ENCODE measurements at places on chromosomes 16 and 17.

- DNase-seq: no peak
Observed at GRCh38 chr17:206941-207560, 25.6 kb upstream of the DOC2B start.

DNA sequence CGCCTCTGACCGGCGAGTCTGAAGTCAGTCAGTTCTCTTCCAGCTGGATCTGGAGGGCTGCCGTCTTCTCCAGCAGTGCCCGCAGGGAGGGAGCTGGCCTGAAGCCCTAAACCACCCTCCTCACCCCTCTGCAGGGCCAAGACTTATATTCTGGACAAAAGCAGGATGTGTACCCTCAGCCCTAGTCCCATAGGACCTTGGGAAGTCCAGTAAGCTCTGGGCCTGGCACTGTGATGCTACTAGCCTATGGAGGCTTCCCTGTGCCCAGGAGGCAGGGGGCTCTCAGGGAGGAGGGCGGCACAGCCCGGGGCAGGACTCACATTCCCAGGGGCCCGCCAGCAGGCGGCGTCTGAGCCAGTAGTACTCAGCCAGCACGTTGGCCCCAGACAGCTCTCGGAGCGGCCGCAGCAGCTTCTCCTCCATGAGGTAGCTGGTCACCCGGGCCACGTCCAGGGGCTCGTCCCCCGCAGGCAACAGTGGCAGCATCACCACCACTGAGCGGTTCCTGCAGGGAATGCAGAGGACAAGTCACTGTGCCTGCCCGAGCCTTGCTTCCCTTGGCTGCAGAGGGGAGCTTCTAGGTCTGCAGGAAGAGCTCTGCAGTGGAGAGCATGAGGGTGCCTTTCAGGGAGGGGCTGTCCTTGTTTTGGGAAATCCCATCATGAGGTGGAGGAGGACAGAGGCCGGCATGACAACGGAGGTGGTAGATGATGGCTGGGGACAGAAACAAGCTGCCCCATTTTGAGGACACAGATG is 41.7 kb downstream of the RMI2 start:
- no peak for DNase-seq

DNA sequence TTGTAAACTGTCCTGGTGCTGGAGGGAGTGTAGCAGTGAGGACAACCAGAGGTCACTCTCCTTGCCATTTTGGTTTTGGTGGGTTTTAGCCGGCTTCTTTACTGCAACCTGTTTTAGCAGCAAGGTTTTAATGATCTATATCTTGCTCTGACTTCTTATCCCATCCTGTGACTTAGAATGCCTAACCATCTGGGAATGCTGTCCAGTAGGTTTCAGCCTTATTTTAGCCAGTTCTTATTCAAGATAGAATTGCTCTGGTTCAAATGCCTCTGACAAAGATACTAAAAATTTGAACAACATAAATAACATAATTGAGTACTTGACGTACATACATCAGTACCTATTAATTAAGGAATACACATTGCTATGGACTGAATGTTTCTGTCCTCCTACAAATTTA is 93.3 kb upstream of the TOM1L1 start:
- no peak for DNase-seq

DNA sequence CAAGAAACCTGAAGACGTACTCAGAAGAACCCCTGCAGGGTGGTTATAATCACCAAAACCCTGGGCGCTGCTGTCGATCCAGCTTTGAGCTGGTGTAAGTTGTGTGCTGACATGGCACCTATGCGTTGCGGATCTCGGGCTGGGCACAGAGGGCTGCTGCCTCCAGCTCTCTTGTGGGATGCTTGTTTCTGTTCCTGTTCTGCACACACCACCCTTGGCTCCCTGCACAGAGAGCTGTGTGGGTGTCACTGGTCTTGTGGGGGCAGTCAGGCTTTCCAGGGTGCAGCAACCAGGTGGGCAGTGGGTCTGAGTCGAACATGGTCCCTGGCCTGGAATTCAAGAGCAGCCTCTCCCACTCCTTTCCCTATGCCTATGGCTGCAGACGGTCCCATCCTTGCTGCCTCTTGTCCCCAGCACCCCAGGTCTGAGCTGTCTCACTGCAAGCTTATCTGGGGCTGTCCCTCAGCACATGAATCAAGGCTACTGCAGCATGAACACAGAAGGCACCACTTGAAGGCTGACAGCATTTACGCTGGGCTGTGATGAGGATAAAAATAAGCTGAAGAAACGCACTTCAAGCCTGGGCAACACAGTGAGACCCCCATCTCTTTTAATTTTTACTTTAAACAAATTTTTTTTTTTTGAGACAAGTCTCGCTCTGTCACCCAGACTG is 20.1 kb downstream of the ZNF276 start:
- no peak for DNase-seq

DNA sequence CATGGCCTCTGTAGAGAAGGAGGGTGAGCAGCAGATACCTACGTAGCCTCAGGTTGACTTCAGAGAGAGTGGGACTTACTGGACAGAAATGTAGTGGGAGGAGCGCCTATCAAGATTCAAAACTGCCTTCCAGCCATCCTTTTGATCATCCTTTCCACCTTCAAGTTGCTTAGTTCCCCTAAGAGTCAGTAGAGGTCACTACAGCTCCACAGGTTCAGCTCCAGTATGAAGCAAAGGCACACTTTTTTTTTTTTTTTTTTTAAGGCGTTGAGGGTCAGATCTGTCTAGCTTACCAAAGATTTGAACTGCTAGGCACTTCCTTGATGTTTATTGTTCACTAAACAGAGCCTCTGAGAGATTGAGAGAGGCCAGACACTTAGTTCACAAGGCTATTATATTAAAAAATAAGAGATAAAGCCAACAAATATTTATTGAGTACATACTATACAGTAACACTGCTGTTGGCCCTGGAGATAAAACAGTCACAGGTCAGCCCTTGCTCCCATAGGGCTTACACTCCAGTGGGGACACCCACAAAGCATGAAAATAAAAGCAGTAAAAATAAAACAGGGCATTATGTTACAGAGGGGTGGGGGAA is 3.1 kb downstream of the RNF227 start:
- DNase-seq: peak; percentile 61

DNA sequence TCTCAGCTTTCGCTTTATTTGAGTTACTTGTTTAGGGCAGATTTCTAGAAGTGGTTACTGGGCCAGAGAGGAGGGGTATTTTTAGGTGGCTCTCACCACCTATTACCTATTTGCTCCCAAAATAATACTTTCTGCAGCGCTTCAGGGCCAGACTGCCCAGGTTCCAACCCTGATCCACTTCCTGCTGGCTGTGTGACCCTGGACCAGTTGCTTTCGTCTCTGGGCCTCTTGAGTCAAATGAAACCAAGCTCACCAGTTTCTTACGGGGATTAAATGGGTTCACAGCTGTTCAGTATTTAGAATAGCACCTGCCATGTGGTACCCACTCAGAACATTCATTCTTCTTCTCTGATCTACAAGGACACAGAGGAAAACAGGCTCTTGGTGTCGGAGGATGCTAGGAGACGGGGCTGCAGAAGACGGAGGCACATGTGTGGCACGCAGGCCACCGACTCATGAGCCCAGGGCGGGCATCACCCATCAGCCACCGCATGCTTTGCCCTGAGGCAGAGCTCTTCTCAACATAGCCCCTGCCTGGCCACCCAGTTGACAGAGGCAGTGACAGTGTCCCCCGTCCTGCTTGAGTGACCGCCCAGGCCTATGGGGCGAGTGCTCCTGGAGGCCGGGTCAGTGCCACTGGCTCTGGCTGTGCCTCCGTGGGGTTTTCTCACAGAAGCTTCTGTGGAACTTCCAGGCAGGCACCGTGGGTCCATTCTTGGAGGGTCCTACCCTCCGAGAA is 149.0 kb upstream of the PLCG2 start:
- no peak for DNase-seq

DNA sequence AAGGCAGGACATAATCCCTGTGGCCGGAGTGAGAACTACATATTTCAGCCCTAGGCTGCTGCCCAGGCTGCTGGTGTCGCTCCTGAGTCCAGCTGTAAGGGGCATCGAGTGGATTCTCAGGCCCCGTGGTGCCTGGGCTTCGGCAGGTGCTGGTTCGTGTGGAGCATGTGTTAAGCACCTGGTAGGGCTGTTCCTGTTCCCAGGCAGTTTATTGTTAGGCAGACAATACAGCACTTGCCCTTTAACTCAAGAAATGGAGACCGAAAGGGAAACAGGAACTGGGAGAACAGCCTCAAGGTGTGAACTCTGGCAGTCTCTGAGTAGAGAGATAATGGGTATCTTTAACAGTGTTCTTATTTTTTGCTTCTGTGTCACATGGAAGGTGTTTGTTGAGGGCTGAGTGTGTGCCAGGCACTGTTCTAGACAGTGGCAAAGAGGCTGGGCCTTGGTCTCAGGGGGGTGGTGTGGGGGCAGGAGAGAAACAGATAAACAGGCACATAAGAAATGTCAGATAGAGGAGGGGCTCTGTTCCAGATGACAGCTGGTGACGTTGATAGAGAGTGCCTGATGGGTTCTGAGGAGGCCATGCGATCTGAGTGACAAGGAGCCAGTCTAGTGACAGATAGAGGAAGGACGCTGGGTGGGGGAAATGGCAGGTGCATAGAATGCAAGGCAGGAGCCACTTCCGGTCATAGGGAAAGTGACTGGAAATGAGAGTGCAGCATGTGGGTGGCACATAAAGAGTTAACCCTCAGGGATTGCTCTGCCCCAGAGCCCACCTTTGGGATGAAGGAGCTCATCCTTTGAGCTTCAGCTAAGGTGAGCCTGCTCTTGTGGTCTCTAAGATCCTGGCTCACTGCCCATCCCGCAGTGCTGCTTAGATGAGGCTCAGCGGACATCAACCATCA is 33.8 kb downstream of the EPN2 start:
- no peak for DNase-seq

- DNase-seq: peak; percentile 51
Observed at GRCh38 chr17:66373944-66374817, 71.8 kb downstream of the PRKCA start.

DNA sequence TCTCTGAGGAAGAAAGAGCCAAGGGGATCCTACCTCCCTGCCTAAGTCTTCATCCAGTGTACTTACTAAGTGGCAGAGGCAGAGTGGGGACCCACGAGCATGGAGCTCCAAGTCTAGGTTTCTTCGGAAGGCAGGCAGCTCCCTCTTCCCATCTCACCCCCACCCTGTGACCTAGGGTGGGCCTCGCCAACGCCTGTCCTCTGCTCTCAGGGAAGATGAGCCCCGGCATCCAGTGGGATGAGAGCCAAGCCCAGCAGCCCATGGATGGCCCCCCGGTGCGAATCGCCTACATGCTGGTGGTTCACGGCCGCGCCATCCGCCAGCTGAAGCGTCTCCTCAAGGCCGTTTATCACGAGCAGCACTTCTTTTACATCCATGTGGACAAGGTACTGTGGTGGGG is 8.3 kb downstream of the XYLT2 start:
- DNase-seq: peak; percentile 35

DNA sequence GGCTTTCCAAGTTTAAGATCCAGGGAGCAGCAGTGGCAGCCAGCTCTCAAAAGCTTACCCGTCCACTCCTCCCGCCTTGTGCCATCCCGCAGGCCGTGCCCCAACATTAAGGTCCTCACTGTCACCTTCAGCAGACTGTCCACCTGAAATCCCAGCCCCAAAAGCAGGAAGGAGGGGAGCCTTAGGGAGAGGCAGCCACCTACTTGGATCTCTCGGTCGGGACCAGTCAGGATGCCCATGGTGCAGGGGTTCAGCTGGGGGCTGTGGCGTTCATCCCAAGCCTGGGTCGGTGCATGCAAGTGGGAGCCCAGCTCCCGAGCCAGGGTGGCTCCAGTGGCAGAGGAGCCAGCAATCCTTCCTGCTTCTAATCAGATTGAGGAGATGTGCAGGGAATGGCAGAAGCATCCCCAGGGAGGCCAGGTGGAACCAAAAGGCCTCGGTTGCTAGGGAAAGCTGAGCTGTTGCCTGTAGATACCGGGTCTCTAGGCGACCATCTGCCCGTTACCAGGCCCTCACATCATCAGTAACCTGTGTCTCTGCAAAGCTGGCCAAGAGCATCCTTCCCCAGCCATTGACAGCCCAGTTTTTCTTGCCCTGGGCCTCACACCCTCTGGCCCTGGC is 24.6 kb downstream of the CNGB1 start:
- no peak for DNase-seq

DNA sequence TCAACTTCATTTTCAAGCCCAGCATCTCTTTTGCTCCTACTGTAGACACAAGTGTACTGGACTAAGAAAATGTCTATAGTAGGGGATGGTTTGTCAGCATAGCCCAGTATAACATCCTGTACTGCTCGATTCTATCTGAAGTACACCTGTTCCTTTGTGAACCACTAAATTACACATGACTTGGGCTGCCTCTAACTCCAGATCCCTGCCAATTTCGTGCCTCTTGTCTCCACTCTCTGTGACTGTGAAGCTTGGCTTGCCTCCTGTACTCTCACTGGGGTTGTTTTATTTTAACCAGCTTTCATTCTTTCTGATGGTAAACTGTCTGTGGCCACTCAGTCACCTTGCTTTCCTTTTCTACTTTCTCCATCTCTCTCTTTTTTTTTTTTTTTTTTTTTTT is 24.5 kb downstream of the GFOD2 start:
- no peak for DNase-seq

- DNase-seq: no peak
Observed at GRCh38 chr17:76569607-76570279, 15.9 kb downstream of the ST6GALNAC2 start.

GRCh38 chr16:58923094-58923493 is 189.0 kb upstream of the GOT2 start:
- no peak for DNase-seq

GRCh38 chr17:29007860-29008455 is 2.1 kb upstream of the SEZ6 start:
- DNase-seq: no peak

DNA sequence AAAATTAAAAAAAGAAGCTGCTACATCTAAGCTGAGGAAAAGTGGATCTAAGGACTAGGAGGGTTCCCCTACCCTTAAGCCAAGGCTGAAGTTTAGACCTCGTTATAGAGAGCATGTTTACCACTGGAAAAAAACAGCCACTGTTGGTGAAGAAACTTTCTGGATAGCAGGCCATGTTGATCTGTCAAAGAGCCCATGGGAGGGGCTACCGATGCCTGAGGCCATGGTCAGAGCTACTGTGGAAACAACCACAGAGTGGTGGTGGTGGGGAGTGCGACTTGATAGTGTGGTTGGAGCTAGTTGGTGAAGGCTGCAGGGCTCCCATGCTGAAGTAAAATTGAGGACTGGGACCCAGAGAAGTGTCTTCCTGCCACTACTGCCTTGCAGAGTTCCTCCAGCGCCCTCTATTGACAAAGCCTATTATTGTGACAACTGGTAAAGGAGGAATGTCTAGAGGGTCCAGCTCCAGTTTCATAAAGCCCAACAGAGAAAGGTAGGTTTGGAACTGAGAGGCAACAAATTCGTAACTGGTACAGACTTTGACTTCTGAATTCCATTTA is 12.7 kb upstream of the FAM20A start:
- peak; percentile 57 for DNase-seq

GRCh38 chr16:86072328-86073102 is 173.6 kb downstream of the IRF8 start:
- DNase-seq: no peak

GRCh38 chr17:79088247-79088996 is 13.8 kb downstream of the ENGASE start:
- DNase-seq: no peak

DNA sequence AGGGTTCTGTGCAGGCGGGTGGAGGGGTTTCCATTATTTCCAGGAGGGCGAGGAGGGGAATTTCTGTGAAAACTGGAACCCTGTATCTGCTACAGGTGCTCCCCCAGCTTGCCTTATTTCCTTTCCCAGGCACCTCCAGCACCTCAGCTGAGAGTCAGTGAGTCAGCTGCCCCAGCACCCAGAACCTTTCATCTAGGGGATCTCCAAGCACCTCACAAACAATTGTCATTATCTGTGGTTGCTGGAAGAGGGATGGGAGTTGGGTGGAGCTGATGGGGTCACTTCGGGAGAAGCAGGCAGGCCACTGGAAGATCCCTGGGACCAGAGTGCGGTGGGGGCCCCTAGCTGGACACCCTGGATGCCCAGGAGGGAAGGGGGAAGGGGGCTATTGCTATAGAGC is 10.0 kb upstream of the CLUH start:
- no peak for DNase-seq

- no peak for DNase-seq
Observed at GRCh38 chr17:4179071-4179470, 36.1 kb downstream of the CYB5D2 start.
